ENCODE measurements at places on chromosomes 11 and 22.

DNA sequence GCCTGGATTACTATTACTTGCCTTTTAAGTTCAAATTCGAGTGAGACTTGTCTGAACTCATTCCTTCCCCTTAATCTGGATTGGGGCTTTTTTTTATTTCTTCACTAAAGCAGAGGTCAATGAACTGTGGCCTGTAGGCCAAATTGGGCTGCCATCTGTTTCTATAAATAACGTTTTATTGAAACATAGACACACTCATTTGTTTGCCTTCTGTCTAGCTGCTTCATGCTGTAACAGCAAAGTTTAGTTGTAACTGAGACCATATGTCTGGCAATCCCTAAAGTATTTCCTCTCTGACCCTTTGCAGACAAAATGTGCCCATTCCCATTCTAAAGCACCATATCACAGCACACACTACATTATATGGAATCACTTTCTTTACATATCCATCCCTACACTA, 207.9 kb upstream of the ISX start:
- no peak for DNase-seq

GRCh38 chr22:46127556-46127955, 22.8 kb upstream of the PPARA start:
- no peak for DNase-seq

DNA sequence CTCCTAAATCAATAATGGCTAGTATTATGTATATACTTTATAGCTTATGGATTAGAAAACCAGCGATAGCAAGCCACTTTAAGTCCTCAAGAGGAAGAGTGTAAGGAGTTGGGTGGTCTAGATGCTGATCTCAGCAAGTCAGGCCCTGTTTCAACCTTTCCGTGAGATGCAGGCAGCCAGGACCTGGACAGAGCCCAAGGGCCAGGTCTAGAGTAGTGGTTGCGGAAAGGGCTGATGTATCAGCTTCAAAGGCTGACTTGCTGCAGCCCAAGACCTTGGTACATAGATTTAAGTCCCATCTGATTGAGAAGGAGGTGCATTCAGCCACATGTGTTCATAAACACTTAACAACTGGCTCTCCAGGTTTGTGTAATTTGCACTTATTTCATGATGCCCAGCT, 33.4 kb downstream of the FLI1 start:
- no peak for DNase-seq

GRCh38 chr22:33350491-33350890, 292.3 kb upstream of the SYN3 start:
- DNase-seq, result no peak

DNA sequence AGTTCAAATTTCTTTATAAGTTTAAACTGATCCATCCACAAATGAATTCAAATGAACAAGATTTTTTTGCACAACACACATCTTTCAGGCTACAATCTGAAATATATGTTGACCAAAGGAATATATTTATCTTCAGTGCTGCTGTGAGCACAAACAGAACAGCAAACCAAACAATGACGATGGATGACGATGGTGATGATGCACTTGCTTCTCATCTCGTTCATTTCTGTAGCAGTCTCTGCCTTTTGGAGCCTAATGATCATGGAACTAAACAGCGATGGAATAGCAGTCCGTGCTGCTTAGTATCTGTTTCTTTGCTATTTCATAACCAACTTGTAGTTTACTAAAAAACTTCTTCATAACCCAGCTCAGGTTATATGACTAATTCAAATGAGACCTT, 220.7 kb upstream of the BLID start:
- no peak for DNase-seq

DNA sequence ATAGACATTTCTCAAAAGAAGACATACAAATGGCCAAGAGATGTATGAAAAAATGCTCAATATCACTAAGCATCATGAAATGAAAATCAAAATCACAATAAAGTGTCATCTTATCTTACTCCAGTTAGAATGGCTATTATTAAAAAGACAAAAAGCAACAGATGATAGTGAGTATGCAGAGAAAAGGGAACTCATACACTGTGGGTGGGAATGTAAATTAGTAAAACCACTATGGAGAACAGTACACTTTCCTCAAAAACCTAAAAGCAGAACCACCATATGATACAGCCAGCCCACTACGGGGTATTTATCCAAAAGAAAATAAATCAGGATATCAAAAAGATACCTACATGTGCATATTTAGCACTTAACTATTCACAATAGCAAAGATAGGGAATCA, 700.0 kb upstream of the ANO5 start:
- DNase-seq, result no peak

- DNase-seq, result no peak
Observed at GRCh38 chr11:122139595-122139866, 23.5 kb upstream of the BLID start.

GRCh38 chr11:46560300-46560991, 33.4 kb downstream of the AMBRA1 start:
- DNase-seq, result no peak

DNA sequence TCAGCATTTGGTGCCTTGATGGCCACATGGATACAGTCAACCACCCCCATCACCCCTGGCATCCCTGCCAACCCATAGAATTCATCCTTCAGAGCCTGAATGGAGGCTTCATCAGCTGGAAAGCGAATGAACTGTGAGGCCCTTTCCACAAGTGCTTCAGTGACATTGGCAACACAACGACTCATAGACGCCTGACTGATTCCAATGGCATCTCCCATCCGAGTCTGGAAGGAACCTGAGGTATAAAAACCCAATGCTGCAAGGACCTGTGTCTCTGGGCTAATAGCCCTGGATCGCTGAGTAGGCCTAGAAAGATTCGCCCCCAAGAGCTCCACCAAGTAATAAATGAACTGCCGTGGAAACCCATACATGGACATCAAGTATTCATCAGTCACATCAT, 1.3 kb downstream of the HARBI1 start:
- DNase-seq, result no peak

DNA sequence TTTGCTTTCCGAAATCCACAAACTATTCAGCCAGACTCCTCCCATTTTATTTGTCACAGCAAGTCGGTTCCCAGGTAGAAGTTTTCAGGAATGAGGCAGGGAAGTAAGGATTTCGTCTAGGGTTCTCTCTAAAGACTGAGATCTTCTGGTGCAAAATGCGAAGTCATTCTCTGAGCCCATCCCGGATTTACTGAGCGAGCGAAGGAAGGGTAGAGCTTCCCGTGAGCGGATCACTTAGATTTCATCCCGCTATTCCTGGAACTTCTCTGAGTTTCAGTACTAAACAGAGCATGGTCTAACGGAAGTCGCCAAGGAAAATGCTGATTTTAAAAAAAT, 3.1 kb upstream of the CALCA start:
- DNase-seq, result no peak

- DNase-seq, result no peak
Observed at GRCh38 chr11:112401036-112401769, 140.5 kb upstream of the PLET1 start.

DNA sequence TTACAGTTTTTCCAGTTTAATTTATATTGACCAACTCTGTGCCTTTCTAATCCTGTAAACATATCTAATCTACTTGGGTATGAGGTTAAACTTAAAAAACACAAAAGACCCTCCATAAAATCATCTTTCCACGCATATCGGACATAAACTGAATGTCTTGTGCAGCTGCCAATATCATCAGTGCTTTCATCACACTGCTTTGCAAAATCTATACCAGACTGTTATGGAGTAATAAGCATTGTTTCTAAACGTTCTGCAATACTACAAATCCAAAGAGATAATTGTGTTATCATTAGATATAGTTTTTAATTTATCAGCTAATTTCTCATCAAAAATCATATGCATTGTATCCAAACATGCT, 36.1 kb upstream of the AMPD3 start:
- no peak for DNase-seq

- no peak for DNase-seq
Observed at GRCh38 chr11:122734848-122735496, 79.5 kb downstream of the UBASH3B start.
